ENCODE measurements at places on chromosomes 16 and 17.

GRCh38 chr17:32461853-32462617, 17.7 kb downstream of the PSMD11 start:
- peak; percentile 70 for DNase-seq

GRCh38 chr16:82639666-82640336, 13.0 kb downstream of the CDH13 start:
- peak; percentile 52 for DNase-seq

- no peak for DNase-seq
Observed at GRCh38 chr16:19716183-19716582, 1.8 kb downstream of the KNOP1 start.

DNA sequence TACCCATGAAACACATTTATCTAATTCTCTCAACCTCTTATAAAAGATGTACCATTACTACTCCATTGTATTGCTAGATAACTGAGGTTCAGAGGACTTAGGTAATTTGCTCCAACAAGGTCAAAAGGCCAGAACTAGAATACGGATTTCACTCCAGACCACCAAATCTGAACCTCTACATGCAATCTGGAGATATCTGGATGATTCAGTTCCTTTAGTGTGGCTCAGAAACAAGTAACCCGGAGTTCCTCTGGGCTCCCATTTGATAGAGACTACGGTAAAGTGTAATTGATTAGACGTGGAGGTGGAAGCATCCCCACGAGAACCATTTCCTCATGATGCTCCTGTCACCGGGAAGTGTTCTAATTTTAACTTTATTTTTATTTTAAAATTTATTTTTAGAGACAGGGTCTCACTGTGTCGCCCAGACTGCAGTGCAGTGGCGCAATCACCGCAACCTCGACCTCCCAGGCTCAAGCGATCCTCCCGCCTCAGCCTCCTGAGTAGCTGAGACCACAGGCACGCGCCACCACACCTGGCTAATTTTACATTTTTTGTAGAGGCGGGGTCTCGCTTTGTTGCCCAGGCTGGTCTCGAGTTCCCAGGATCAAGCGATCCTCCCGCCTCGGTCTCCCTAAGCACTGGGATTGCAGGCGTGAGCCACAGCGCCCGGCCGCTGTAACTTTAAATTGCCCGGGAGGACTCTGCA, 608 bp upstream of the COX10 start:
- no peak for DNase-seq

- DNase-seq: no peak
Observed at GRCh38 chr16:12235110-12235509, 258.6 kb downstream of the SNX29 start.

GRCh38 chr17:69164206-69164605, 22.5 kb upstream of the ABCA6 start:
- DNase-seq: no peak
